Hematopoietic multipotent progenitor cell treated with erythropoietin and hydrocortisone succinate and interleukin-3 and kit ligand, for 8 days (in vitro differentiated cells): ENCODE measurements at places on chromosomes 6 and 20.

- no peak for DNase-seq
Measured at GRCh38 chr6:37528541-37528940, 28.8 kb upstream of the CCDC167 start.

- no peak for DNase-seq
Measured at GRCh38 chr6:18562726-18563125, 175.6 kb downstream of the RNF144B start.

DNA sequence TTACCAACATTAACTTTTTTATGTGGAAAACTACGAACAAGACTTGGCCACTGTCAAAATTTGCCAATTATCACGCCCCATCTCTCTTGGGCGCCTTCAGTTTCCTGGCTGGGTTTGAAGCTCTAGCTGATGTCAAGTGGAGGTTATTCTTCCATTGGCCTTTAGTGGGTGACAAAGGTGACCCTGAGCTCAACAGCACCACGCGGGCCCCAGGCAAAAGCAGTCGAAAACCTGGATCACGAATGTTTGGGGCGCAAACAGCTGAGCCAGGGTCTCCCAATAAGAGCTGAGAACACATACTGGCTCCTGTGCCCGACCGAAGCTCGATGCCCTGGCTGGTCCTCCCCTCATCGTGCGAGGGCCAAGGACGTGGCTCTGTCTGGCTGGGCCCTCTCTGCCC, 26.8 kb downstream of the SLC17A9 start:
- DNase-seq, result no peak

- DNase-seq, result peak; percentile 68
Measured at GRCh38 chr6:106085984-106086813, at the start of gene PRDM1. TSS of gene PRDM1 (plus strand) at chr6:106086336. CDS start at chr6:106086554, 218 bp downstream.

DNA sequence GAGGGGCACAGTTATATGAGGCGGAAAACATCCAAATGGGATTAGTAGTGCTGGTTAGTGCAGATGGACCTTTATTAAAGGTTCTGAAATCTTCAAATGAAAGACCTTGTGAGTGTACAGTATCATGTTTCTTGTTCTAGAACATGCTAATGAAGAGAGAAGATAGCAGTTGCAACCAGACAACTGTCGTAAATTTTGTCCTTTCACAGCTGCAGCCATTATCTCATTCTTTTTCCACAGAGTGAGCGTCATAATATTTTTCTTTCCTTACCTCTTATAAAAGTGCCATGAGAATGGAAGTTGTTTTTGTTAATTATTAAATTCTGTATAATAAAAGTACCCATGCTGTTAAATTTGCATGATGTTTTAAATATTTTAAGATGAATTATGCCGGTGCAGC, 4.4 kb upstream of the C6orf163 start:
- DNase-seq, result no peak

DNA sequence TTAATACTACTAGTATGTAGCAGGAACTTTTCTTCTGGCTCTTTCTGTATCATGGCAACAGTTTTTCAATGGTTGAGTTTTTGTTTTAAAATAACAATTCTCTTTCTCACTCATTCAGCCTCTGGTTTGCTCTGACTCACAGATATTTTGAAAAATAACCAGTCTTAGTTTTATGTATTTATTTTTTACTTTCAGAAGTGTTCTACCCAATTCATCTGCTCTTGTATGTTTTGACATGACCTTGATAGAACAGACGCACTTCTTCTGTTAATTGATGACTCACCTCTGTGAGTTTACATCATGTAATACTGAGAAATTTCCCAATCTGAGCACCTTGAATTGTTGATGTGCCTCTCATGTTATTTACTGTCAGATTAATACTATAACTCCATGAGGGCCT, 178.9 kb downstream of the SASH1 start:
- no peak for DNase-seq

GRCh38 chr20:20083807-20084206, 31.5 kb downstream of the CFAP61 start:
- peak; percentile 45 for DNase-seq

DNA sequence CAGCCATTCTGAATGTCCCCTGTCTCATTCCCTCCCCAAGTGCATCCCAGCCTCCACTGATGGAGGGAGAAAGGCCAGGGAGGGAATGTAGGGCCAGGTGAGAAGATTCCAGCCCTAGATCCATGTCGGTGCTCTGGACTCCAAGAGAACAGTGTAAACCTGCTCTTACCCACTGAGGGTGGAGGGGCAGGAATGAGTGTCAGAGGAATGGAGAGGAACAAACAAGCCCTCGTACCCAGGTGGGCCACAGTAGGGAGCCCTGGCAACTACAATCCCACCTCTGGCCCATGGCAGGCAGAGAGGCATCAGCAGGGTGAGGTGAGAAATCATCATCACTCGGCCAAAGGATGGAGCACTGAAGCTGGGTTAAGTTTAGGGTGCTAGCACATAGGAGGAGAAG, 54.6 kb downstream of the STAU1 start:
- DNase-seq, result no peak

GRCh38 chr6:53734473-53735299, 60.1 kb upstream of the LRRC1 start:
- DNase-seq, result peak; percentile 28

GRCh38 chr6:128161263-128161662, 260.4 kb upstream of the THEMIS start:
- no peak for DNase-seq

DNA sequence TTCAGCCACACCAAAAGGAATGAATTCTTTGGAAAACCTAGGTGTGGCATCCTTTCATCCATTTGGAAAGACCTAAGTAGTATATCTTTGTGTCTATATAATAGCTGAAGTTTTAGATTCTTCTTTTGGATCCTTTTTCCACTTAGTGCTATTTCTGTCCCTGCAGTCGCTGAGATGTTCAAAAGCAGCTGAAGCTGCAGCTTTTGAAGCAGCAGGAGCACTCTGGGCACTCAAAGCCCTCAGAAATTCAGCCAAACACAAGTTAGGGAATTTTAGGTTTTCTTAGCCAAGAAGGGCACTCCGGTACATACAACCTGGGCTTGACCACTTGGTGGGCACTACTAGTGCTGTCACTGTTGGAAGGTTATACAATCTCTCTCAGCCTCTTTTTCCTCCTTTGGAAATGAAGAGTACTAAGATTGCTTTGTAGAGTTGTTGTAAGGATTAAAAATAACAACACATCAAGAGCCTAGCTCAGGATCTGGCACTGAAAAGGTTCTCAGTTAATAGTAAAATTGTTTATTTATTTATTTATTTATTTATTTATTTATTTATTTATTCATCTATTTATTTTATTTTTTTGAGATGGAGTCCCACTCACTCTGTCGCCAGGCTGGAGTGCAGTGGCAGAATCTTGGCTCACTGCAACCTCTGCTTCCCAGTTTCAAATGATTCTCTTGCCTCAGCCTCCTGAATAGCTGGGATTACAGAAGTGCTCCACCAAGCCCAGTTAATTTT, 71.9 kb upstream of the SLC22A16 start:
- DNase-seq, result no peak

DNA sequence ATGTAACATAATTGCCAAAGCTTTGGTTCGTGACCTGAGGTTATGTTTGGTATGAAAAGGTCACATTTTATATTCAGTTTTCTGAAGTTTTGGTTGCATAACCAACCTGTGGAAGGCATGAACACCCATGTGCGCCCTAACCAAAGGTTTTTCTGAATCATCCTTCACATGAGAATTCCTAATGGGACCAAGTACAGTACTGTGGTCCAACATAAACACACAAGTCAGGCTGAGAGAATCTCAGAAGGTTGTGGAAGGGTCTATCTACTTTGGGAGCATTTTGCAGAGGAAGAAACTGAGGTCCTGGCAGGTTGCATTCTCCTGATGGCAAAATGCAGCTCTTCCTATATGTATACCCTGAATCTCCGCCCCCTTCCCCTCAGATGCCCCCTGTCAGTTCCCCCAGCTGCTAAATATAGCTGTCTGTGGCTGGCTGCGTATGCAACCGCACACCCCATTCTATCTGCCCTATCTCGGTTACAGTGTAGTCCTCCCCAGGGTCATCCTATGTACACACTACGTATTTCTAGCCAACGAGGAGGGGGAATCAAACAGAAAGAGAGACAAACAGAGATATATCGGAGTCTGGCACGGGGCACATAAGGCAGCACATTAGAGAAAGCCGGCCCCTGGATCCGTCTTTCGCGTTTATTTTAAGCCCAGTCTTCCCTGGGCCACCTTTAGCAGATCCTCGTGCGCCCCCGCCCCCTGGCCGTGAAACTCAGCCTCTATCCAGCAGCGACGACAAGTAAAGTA, 547 bp upstream of the ESR1 start:
- no peak for DNase-seq

DNA sequence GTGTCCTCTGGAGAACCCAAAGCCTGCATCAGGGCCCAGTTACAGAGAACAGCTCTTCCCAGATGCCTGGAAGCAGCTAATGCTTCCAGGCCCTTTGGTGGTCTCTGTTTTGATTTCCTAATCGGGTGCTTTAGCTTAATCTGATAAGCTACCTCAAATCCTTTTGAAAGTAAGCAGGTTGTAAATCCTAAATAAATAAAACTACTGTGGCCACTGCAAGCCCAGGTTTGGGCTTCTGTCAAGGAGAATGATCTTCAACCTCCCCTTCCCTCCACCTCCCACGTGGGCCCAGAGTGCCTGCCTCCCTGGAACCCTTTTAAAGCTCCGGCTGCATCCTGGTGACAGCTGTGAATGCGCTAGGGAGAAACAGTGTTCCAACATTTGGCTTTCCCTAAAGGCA, 25.2 kb upstream of the FYN start:
- DNase-seq, result no peak

DNA sequence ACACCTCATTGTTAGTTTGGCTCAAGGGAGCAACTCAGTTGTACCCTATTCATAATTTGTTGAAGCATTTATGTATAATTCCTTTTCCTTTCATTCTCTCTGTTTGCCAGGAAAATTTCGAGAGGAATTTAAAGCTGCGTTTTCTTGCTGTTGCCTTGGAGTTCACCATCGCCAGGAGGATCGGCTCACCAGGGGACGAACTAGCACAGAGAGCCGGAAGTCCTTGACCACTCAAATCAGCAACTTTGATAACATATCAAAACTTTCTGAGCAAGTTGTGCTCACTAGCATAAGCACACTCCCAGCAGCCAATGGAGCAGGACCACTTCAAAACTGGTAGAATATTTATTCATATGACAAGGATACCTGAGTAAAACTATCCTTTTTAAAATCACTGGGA, 45.2 kb upstream of the GFRAL start:
- DNase-seq, result no peak

DNA sequence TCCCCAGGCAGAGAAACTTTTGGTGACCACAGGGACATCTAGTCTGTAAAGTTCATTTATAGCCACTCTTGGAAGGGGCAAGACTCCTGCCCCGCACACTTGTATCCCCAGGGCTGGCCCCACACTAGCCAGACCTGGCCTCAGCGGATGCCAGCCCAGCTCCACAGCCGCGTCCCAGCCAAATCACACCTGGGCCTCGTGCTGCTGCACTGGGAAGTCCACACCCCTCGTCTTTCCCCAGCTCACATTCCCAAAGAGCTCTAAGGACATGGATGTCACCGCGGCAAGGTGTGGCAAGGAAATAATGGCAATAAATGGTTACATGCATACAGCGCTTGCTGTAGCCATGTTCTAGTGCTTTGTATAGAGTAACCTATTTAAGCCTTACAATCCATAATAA, 8.6 kb downstream of the IP6K3 start:
- DNase-seq, result no peak

DNA sequence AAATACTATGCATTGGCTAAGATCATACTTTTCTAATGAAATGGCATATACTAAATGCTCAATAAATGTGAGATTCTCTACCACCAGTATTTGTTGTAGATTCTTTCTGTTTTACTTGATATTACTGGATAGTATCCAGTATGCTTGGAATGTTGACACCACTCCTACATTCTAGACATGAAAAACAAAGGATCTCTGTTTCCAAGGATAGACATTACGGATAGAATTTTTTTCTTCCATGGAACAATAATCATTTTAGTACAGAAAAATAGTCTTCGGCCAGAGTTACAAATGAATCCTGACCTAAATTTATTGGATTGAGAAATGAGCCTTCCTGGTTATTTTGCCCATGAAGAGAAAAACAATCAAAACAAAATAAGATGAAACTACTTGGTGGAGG, 258.2 kb upstream of the NT5E start:
- DNase-seq, result no peak

DNA sequence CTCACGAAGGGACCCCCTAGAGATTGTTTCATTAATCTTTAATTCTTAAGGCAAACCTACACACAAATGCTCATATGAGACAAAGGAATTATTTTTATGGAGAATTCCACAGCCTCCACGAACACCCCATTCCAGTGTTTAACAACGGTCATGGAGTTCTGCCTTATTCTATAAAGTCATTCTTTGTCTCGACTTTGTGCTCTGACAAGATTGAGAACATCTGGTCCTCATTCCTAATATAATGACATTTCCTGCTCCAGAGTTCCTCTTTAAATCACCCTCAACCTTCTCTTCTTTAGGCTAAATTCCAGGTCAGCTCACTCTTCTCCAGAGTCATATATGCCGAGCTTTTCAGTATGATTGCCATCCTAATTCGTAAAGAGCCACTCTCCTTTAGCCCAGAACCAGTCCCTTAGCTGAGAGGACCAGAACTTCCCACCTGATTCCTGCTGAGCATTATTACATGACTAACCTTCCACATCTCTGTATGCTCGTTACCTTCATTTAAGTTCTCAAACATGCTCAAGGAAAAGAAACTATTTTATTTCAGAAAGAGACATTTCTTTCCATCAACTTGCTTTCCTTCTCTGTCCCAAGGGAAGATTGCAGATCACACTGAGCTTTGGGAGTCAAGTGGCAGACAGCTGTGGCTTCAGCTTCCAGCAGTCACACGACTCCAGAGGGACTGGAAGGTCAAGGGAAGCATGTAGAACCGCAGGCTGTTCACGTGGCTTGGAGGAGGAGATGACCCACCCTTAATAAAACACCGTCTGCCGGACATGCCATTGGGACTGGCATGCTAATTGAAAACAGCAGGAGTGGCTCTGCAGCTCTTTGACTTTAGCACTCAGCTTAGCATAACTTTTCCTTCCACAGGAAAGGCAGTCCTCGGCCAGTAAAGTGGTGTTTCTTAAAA, 467.1 kb upstream of the HSF2 start:
- DNase-seq, result no peak

DNA sequence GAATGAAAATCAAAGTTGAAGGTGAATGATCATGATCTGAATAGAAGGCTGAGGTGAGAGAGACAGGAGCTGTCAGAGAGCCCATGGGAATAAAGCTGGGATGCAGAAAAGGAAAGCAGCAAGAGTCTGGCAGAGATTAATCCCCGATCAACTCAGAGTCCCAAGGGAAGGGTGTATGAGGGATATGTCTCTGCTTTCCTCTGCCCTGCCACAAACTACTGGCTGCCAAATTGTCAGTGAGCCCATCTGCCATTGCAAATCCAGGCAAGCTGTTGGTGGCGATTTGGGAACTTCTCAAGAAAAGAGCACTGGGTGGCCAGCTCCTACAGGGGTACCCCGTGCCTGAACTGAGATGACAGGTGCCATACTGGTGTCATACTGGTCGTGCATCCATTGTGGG, 705.5 kb upstream of the MAN1A1 start:
- no peak for DNase-seq
